ENCODE measurements at places on chromosomes 13 and 19.

DNA sequence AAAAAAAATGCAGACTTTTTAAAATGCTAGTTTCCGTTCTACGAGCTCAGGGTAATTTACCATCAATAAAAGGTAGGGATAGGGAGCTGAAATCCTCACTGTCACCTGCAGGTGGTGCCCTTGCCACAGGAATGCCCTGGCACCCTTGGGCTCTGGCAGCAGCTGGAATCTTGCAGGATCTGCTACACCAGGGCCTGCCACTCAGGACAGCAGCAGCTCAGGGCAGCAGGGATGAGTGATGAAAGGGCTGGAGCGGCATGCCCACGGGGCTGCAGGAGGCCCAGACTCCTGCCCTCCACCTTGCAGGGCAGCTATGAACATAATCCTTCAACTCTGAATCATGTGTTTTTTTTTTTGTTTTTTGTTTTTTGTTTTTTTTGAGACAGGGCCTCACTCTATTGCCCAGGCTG lies 54.0 kb downstream of the GNG7 start:
- peak; percentile 74 for DNase-seq

DNA sequence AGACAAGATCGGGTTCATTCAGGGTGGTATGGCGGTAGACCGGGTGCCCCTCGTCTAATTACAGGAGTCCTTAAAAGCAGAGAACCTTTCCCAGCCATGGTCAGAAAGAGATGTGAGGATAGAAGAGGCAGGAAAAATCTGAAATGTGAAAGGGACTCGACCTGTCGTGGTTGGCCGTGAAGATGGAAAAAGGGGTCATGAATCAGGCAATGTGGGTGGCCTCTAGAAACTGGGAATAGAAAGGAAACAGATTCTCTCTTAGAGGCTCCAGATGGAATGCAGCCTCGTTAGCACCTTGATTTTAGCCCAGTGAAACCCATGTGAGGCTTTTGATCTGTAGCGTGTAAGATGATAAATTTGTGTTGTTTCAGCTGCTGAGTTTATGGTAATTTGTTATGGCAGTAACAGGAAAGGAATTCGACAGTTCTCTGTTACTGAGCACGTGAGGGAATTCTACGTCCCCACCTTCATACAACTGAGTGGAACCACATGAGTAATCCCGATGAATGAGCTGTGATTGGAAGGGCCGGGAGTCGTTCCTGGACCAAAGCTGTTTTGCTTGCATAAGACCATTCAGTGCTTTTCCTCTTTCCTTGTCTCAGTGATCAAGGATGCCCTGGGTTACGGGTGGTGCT lies 11.0 kb upstream of the CA11 start:
- DNase-seq, result peak; percentile 74

GRCh38 chr13:75800545-75800944 lies 164.4 kb downstream of the LMO7 start:
- no peak for DNase-seq

DNA sequence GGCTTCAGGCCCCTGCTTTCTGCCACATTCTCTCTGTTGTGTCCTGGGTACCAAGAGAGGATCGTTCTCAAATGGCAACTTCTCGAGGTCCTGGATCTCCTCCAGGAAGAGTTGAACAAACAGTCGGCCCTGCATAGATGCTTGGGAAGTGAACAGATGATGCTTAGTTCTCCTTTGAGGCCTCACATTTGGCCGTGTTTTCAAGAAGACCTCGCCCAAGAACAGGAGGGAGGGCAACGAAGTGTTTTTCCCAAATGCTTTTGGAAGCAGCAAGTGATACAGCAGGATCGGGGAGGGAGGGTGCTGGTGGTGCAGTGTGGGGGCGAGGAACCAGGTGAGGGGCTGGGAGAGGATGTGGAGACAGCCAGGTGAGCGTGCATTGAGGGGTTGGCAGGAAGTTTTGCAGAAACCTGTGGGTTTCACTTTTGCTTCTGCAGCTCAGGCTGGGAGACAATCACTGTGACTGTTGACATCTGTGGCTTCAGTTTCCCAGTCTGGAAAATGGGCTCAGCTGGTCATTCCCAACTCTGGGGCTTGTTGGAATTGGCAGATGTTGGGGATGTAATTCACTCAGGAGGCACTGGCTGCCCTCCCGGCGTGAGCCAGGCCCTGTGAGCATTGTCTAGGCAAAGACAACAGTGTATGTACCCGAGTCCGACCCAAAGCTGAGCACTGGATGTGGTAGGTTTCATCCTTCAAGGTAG lies 21.6 kb downstream of the MAST3 start:
- DNase-seq, result no peak

GRCh38 chr13:112652512-112653070 lies 37.2 kb upstream of the ATP11A start:
- DNase-seq, result no peak

GRCh38 chr13:24985896-24986295 lies 110.0 kb upstream of the PABPC3 start:
- DNase-seq, result no peak

GRCh38 chr13:76383676-76384461 lies 502.3 kb downstream of the KCTD12 start:
- DNase-seq, result peak; percentile 92

- no peak for DNase-seq
Measured at GRCh38 chr19:47618771-47619170, 9.8 kb downstream of the BICRA start.

DNA sequence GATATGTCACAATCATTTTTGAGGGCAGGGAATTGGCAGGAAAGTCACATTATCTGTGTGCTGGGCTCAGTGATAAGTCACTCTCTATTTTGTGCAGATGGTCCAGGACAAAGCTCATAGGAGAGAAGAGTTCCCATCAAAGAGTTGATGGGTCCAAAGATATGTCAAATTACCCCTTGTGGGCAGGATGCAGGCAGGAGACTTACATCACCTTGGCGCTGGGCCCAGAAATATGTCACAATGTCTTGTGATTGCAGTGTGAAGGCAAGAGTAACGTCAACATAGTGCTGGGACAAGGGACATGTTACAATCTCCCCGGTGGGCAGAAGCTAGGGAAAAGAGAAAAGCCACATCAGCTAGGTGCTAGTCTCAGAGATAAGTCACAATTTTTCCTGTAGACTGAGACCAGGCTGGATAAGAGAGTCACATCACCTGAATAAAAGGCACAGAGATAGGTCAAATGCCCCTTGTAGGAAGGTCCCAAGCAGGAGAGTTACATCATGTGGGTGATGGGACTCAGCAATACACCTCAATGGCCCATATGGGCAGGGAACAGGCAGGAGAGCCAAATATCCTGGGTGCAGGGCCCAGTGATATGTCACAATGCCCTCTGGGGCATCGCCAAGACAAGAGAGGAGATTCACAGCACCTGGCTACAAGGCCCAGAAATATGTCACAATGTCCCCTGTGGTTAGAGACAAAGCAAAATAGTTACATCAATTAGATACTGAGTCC lies 47.9 kb downstream of the ZNF99 start:
- DNase-seq, result no peak

DNA sequence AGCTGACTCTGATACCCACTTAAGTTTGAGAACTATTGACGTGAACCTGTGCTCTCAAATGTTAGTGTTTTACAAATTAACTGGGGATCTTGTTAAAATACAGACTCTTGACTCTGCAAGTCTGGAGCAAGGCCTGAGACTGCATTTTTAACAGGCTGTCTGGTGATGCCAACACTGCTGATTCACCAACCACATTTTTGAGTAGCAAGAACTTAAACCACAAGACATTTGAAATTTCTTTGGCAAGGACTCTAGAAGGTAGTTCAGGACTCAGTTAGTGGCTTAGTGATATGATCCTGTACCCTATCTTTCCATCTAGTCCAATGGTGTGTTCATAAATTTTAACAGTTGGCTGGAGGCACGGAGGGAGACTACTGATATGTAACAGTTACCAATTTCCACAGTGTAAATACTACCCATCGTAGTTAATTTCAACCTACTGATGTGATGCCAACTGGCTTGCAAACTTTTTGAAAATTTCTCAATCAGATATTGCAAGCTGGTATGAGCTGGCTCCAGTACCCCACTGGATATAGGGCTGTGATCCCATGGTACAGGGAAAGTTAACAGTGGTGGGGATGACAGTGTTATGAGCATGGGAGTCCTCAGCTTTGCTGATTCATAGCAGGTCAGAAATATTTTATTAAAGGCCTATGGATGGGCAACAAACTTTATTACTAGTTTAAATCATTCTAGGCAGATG lies 255.1 kb downstream of the TBC1D4 start:
- peak; percentile 82 for DNase-seq

GRCh38 chr13:112747256-112747655 lies 57.4 kb downstream of the ATP11A start:
- DNase-seq, result no peak

- DNase-seq, result no peak
Measured at GRCh38 chr13:21149568-21149967, 26.8 kb downstream of the SKA3 start.

DNA sequence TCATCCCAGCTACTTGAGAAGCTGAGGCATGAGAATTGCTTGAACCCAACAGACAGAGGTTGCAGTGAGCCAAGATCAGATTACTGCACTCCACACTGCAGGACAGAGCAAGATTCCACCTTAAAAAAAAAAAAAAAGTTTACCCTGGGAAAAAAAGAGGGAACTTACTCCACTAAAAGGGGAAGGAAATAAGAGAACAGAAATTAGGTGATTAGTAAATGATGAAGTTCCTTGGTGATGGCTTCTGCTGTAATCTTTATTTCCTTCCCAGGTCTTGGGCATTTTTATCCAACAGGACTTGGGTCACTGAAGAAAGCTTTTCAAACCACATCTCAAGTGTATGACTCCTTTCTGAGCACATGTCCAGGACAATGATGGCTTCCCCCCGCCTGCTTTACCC lies 9.3 kb downstream of the ZNF780A start:
- DNase-seq, result no peak

- no peak for DNase-seq
Measured at GRCh38 chr13:25541434-25542123, 169.8 kb downstream of the ATP8A2 start.

Data from brain microvascular endothelial cell (primary cell).